Activated T-helper 17 cell treated with anti-CD3 and anti-CD28 coated beads, Interleukin-2, amount 50 U/mL, for 72 hours (primary cell): ENCODE measurements at places on chromosomes 2 and 18.
A peak's percentile ranks its signal among the peaks of the same experiment; 100 is the strongest.

- ATAC-seq: no peak
Observed at GRCh38 chr2:163182764-163183354, 344.3 kb upstream of the KCNH7 start.

GRCh38 chr2:23200068-23200786 is 184.8 kb upstream of the KLHL29 start:
- no peak for ATAC-seq

- ATAC-seq: no peak
Observed at GRCh38 chr2:96547731-96548171, 11.2 kb downstream of the ARID5A start.

DNA sequence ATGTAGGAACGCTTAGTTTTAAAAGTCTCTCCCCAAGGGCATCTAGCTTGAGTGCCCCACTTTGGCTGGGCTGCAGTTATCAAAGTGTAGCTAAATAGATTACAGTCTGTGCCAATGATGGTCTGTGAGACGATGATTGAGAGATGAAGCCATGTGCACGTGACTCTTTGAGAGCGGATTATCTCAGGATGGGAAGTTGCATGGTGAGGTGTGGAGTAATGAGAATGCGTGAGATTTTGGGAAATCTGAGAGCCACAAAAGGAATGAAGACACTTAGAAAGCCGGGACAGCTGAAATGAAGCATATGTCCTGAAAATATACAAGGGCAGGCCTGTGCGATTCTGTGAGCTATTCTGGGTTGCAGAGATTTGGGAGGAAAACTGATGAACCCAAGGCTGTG is 370.0 kb downstream of the TGIF1 start:
- ATAC-seq: no peak

- no peak for ATAC-seq
Observed at GRCh38 chr2:95393901-95394300, 8.6 kb upstream of the FAHD2A start.

DNA sequence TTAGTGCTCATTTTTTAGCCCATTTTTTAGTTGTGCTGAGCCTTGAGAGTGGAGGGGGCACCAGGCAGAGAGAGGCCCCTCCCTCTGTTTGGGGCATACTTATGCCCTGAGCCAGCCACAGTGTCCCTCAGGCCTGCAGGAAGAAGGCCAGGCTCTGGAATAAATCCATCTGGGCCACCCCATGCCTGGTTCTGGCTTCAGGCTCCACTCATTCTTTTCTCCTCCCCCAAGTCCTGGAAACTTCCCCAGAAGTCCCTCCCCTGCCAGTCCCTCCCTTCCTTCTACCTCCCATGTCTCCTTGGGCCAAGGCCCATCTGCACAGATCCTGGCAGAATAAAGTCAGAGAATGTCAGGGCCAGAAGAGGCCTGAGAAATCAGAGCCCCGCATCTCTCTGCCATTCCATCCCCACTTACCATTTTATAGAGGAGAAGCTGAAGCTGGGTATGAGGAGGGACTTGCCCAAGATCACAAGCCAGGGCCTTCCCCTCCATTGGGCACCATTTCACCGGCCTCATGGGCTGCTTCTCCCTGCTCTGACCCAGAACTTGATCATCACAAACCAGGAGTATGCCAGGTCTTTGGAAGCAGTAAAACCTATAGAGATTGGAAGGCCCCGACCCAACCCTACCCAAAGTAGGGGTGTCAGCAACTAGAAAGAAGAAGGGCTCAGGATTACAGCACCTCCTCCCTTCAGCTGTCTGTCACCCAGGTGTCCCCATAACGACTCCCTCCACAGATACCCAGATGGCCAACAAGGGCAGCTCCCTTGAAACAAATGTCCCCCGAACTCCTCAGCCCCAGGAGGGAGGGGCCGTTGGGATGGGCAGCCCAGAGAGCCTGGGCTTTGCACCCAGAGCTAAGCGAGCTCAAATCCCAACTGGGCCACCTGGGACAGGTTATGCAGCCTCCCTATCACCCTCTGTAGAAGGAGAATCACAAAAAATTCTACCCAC is 108.4 kb downstream of the POLR1A start:
- no peak for ATAC-seq

GRCh38 chr2:239275044-239275685 is 125.7 kb downstream of the HDAC4 start:
- ATAC-seq: peak; percentile 87

- no peak for ATAC-seq
Observed at GRCh38 chr2:200523158-200523557, 2.8 kb upstream of the SGO2 start.

- no peak for ATAC-seq
Observed at GRCh38 chr2:98519851-98520250, 75.2 kb downstream of the INPP4A start.
